A375 (cell line): ENCODE measurements at places on chromosomes 12 and 14. TPM values are rescaled to one million over a fixed set of nuclear protein-coding genes. Genes with fewer than 3 reads are reported as not detected.

The FOXG1 gene
- not detected in 2 replicates for total RNA-seq

The MYO1H gene
- total RNA-seq, result not detected in 2 replicates

The PIK3C2G gene
- total RNA-seq, result 0.15 and 0.19 TPM in 2 replicates

The CHGA gene
- not detected in 2 replicates for total RNA-seq

The C12orf60 gene
- total RNA-seq, result 0.69 and 0.94 TPM in 2 replicates

The POTEM gene
- total RNA-seq, result 1.9 and 4.2 TPM in 2 replicates

The GNPTAB gene
- total RNA-seq, result 10.4 and 19.4 TPM in 2 replicates

The MAP1LC3B2 gene
- 0.26 TPM in 1 of 2 replicates, not detected in the other for total RNA-seq
